ENCODE measurements at places on chromosomes 5 and 9.

DNA sequence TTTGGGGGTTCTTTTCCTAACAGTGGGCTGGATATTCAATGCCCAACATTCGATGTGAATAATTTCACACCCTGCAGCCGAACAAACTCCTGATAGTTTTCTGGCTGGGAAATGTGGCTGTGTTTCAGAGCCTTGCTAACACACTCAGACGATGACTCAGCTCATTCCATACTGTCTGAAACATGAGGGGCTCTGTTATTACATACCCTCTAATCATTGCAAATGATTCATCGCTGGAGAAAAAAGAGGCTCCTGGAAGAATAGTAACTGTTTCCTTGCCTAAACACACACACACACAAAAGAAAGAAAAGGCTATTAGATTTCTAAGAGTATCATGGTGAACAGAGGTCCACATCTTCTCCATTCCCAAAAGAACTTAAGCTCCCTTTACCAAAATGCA, 75.8 kb downstream of the OXCT1 start:
- DNase-seq = no peak

GRCh38 chr5:98570661-98571191, 202.7 kb upstream of the RGMB start:
- no peak for DNase-seq

DNA sequence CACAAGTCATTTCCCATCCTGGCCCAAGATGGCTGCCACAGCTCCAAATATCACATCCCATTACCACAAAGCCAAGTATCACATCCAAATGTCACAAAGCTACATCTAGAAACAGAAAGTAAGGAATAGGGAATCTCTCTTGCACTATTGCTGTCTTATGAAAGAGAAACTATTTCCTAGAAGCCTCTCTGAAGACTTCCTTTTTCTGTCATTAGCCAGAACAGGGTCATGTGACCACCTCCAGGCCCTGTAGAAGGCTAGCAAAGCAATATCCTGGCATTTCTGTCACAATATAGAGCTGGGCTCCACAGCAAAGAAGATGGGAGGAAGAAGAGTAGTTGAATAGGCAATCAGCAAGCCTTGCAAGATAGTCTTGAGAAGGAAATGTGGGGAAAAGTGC, 99.2 kb downstream of the SH3TC2 start:
- no peak for DNase-seq

- DNase-seq = no peak
Observed at GRCh38 chr5:53373451-53374158, 106.8 kb upstream of the FST start.

GRCh38 chr5:141664733-141665461, 13.7 kb upstream of the FCHSD1 start:
- DNase-seq = peak; percentile 69

DNA sequence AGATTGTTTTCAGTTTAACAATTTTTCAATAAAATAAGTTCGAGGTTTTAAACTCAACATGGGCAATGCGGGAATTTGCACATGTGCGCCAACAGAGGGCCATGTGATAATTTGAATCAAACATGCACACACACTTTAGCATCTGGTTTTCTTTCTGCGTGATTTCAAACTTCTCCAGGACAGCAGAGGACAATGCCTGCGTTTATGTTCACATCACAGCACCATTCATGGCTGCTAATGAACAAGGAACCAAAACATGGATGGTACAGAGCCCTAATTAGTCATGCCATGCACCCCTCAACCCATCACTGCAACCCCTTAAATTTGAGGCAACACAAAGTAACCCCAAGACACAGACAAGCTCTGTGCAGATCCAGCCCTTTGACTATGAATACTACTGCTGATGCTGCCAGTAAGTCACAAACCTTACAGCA, 2.8 kb downstream of the SHC3 start:
- DNase-seq = no peak

DNA sequence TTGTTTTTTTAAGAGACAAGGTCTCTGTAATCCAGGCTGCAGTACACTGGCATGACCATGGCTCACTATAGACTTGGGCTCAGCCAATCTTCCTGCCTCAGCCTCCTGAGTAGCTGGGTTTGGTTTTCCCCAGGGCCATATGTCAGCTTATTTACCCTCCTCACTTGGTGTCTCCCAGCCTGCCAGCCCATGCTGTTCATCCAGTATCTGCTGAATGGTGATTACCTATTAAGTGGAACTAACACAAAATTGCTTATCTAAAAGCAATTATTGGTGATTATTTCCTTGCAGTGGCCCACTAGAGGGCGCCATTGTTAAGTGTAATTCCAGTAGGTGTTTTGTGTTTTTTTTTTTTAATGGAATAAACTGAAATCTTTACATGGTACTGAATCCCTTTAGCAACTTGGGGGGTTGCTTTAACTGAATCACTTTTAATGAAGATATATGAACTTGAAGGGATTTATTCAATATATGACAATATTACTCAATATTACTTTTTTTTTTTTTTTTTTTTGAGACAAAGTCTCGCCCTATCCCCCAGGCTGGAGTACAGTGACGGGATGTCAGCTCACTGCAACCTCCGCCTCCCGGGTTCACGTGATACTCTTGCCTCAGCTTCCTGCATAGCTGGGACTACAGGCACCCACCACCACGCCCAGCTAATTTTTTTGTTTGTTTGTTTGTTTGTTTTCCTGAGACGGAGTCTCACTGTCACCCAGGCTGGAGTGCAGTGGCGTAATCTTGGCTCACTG, 13.8 kb downstream of the EXOSC2 start:
- peak; percentile 10 for DNase-seq

DNA sequence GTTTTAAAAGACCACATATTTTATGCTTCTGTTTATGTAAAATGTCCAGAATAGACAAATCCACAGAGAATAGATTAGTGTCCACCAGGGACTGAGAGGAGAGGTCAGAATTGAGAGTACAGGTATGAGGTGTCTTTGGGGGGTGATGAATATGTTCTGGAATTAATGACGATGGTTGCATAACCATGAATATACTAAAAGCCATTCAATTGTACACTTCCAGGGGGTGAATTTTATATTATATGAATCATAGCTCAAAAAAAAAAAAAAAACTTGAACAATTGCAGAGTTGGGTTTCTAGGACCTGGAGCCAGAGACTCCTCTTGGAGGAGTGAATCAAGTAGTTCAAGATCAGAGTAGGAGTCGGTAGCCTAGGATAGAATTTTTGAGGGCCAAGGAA, 57.8 kb upstream of the RUSC2 start:
- DNase-seq = no peak

- DNase-seq = no peak
Observed at GRCh38 chr5:95881833-95882232, 59.3 kb upstream of the GLRX start.

- DNase-seq = no peak
Observed at GRCh38 chr9:13429301-13430190, 150.1 kb upstream of the MPDZ start.

- no peak for DNase-seq
Observed at GRCh38 chr9:110049699-110050450, 158.1 kb downstream of the C9orf152 start.

DNA sequence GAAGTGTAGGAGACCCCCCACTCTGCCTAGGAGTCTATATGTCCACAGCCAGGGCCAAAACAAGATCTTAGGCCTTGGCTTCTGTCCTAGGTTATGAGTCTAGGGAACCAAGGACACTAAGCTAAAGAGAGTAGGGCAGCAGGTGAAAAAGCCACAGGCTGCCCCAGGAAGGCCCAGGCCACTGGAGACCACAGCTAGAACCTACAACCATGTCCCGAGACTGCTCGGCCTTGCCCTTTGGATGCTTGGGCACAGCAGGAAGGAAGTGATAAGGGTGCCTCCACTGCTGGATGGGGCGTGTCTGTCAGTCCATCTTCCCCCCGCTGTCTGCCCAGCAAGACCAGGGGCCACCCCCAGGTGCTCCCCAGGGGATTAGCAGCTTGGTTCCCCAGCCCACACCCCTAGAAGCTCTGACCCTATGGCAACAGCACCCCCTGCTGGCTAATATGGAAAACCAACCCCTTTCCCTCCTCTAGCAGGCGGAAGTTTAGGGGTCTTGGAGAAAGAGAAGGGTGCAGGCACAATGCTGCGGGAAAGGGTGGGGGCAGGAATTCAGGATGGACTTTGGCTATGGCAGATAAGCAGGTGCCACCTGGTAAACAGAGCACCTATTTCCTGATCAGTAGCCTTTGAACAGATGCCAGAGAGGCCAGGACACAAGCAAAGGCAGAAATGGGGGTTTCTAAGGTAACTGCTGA, 10.5 kb upstream of the IRF1 start:
- no peak for DNase-seq

DNA sequence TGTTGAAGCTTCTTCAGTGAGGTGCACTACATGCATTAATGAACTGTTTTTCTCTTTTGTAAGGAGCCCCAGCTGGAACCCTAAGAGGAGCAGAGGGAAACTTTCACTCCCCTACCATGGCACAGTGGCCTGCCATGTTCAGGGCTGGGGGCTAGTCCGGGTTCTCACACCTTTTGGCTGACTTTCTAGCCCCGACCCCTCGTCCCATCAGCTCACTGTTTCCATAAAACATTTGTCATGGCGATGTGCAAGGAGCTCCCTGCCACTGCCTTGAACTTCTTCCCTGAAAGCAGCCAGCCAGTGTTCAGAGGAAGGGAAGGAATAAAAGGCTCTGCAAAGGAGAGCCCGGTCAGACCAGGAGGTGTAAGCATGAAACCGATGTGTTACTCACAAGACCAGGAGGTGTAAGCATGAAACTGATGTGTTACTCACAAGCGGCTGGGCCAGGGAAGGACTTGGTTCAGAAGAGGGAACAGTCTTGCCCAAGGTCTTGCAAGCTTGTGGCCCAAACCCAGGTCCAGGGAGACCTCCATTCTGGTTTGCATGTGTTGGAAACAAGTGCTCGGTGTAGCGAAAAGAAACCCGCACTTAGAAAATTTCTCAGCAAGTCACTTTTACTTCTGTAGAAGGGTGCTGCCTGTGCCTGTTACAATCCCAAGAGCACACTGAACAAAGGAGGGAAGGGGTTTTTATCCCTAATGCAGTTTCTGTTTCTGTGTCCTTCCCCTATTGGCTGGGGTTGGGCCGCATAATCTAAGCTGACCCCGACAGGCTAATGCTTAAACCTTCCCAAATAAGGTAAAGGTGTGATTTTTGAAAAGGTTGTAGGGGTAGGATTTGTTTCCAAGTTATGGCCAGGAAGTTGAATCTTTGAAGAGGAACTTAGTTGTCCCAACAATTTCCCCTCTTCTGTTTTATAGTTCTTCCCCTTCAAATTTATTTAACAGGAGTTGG, 3.4 kb upstream of the ABO start:
- DNase-seq = no peak

DNA sequence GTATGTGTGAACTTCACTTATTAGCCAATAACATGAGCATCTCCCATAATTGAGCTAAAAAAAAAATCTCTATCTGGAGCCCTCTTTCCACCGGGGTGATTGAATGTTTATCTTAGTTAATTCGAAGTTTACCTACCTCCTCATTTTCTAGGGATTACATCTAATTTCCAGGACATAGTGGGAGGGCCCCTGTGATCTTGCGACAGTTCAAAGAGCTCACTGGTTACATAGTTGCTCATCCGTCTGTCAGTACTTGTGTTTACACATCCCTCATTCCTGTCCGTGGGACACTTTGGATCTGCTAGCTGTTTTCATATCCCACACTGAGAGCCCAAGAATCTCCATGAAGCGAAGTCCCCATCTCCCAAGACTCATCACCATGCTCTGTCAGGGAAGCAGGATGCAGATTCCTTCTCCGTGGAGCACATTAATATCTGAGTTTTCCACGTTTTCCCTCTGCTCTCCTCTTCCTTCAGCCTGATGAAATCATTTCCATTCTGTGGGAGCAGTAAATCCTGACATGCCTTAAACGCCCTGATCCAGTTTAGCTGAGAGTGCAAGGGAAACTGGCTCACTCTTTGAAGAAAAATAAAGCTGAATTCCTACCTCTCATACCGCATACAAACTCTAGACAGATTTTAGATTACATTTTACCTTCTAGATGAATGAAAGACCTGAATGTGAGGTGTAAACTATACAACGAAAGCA, 10.2 kb upstream of the SFXN1 start:
- no peak for DNase-seq

DNA sequence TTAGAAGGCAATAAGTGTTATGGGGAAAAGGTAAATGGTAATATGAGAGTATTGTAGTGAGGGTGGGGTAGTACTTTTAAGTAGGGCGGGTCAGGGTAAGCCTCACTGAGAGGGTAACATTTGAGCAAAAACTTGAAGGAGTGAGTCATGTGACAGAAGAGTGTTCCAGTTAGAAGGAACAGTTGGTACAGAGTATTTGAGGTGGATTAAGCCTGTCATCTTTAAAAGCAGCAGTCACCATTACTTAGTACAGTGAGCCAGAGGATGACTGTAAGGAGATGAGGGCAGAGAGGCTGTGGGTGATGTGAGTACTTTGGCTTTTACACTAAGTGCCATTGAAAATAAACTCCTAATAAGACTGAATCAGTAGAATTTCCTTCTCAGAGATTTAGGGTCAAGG, 54.8 kb downstream of the UBAP1 start:
- DNase-seq = no peak

DNA sequence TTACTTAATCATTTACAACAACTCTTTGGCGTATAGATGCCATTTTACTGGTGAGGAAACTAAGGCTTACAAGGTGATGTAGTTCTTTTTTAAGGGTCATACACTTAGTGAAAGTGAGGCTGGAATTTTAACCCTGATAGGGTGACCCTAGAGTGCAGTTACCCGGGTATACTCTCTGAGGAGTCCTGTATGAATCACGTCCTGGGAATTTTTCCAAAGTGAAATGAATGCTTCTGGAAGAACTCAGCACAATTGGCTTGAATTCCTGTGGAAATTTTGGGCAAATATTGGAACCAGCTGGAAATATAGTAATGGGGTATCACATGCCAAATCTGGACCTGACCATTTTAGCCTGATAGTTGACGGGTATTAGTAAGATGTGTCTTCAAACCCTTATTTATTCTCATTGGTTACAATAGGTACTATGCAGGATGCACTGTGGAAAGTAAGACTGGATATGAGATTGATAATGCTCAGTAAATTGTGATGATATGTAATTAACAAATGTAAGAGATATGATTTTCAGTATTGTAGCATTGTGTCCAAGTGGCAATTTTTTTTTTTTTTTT, 14.8 kb downstream of the SUB1 start:
- no peak for DNase-seq

DNA sequence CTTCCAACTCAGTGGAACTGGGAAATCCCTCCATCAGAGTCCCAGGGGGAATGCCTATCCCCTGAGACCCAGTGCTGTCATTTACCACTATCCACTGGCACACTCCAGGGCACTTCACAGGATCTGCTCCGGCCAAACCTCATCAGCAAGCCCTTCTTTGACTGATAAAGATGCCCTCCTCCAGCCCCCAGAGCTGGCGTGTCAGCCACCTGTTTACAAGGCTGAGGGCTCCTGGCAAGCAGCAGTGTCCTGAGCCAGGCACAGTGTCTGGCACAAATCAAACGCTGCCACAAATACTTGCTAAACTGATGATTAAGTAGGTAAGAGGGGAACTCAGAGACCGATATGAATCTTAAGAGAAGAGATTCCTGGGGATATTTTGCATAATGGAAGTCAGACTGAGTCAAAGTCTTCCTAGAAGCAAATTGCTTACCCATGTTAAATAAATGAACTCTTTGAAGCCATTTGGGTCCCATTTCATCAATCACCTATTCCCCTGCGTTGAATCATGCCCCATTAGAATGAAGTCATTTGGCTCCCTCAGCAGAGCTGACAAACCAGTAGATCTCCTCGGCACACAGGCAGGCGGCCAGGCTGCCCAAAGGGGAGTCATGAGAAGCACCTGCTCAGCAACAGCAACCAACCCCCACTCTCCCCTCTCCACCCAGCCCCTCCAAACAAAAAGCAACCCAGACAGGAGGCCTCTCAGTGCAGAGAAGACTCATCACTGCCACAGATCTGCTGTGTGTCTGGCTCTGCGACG, 97.4 kb downstream of the CDK5RAP2 start:
- DNase-seq = no peak
